ENCODE measurements at places on chromosomes 12 and 14.

DNA sequence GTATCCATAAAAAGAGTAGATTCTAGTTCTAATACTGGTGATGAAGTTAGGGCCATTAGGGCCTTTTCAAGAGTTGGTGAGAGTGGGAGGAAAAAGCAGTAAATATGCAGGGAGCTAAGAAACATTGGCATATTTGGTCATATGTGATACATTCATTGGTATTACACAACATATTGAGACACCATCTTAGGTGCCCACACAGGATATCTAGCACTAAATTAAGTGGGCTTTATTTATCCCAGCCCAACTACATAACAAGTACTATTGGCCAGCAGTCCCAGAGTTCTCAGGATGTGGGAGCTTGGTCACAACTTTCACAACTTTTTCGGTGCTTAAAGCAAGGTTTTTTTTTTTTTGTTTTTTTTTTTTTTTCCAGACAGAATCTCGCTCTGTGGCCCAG, 2.0 kb upstream of the ING4 start:
- DNase-seq = no peak

DNA sequence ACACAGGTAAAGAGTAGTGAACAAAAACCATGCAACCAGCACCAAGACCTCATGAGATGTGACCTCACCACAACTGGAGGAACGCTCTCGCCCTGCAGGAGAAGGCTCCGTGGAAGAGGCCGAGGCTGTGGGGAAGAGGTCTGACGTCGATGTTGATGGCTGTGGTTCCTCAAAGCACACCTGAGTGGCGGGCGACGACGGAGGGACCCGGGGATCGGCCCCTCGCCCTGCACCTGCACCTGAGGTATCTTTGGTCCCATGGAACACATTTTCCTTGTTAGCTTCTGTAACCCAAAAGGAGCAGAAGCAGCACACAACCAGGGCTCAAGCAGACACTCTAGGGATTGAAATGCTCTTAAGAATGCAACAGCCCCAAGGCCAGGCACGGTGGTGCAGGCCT, 17.9 kb downstream of the CHFR start:
- DNase-seq = no peak

GRCh38 chr12:108568338-108569154, 6.2 kb downstream of the ISCU start:
- peak; percentile 14 for DNase-seq

- no peak for DNase-seq
Measured at GRCh38 chr12:111624540-111624939, 25.4 kb upstream of the ATXN2 start.

GRCh38 chr12:31991146-31991545, 31.9 kb downstream of the RESF1 start:
- no peak for DNase-seq

DNA sequence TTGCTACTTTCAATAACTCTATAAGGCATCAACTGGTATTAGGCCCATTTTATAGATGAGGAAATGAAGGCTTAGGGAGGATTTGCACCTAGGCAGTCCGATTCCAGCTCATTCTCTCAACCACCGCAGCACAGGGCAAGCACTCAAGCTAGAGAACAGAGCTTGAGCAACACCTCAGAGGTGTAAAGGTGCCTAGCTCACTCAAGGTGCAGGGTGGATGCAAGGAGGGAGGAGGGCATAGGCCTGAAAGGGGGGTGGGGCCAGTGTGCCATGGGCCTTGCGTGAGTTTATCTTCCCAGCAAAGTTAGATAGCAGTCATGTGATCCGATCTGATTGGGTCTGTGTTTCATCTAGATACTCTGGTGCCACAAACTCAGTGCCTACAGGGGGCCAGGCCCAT, 10.2 kb upstream of the EMP1 start:
- DNase-seq = no peak

- no peak for DNase-seq
Measured at GRCh38 chr14:68760761-68761160, 32.1 kb downstream of the ZFP36L1 start.

DNA sequence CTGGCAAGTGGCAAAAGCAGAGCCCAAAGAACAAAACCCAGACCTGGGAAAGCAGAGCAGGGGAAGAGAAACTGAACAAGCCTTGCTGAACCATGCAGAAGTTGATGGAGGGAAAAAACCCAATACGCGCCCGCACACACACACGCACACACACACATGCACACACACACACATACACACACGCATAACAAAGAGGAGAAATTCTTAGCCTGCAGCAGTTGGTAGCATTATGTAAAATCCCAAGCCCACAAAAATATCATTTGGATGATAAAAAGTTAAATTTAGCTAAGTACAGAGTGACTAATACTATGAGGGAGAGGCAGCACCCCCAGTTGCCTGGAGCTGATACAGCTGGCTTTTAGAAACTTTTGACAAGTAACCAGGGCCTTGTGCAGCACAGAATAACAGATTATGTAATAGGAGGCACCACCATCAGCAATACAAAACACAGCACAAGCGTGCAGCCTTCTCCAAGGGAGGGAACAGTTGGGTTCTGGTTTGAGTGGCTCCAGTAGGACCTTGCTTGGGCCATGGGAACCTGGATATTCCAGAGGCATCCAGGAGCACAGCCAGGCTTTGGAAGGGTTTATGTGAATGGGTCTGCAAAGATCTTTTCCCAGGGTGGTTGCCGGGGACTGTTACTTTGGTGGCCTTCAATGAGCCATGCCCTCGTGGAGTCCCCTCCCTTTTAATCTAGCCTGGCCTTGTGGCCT, 35.3 kb downstream of the PITPNM2 start:
- DNase-seq = no peak
